ENCODE measurements at places on chromosomes 4 and X. TPM values are rescaled to one million over a fixed set of nuclear protein-coding genes. Genes with fewer than 3 reads are reported as not detected.

The GPC4 gene
- 1.3 TPM for total RNA-seq

The NLRP2B gene
- total RNA-seq: not detected

The FANCB gene
- 8.2 TPM for total RNA-seq

The TBX22 gene
- not detected for total RNA-seq

The SRPX2 gene
- total RNA-seq: 30.6 TPM

The FRMD7 gene
- not detected for total RNA-seq

The RASGEF1B gene
- 1.1 TPM for total RNA-seq

The ESX1 gene
- 10.8 TPM for total RNA-seq

The IL3RA gene
- total RNA-seq: not detected

The WDR17 gene
- total RNA-seq: 4.2 TPM

GRCh38 chrX:1450361-1451161 lies 2.1 kb downstream of the ASMTL start:
- no peak for DNase-seq

- DNase-seq: no peak
Observed at GRCh38 chr4:149050840-149051239, 608.6 kb upstream of the NR3C2 start.

DNA sequence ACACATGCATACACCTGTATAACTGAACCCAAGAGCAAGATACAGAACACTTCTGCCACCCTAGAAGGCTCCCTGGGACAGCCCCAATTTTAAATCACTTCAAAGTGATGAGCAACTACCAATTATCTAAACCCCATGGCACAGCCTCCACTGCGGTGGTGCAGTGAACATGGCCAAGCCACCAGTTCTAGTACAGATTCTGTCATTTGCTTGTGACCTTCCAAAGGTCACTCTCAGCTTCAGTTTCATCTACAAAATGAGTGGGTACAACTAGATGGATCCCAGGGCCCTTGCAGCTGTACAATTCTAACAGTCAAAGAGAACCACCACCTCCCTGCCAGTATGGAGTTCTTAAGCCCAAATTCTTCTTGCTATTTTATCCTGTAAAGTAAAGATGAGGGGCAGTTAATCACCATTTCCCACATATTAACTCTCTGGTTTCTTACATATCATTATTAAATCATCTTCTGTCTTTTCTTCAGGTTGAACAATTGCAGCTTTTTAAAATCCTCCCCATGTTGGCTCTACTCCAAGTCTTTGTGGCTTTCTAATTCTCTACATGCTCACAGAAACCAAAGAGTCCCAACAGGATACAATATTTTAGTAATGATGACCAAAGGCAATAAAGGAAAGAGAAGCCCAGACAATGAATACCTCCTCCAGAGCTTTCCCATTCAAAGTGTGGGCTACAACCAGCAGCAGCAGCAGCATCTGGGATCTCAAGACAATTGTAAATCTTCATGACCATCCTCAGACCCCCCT lies 39.0 kb upstream of the GPM6B start:
- no peak for DNase-seq

GRCh38 chrX:12994321-12994720 lies 19.4 kb downstream of the TMSB4X start:
- no peak for DNase-seq

DNA sequence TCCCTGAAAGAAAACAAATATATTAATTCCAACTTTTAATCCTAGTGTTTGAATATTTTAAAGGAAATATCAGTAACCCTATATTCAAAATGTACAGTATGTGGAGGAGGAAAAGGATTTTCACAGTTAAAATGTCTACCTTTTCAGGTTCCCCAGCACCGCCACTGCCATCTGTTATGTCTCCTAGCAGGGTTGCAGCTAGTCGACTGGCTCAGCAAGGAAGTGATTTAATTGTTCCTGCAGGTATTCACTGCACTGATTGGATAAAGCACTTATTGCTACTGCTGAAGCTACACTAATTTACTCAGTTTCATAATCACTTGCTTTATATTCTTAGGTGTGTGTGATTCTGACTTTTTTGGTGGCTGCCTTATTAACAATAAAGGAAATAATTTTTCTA lies 65.5 kb upstream of the FHDC1 start:
- DNase-seq: no peak

- DNase-seq: peak; percentile 12
Observed at GRCh38 chrX:10447564-10448214, 172.7 kb downstream of the MID1 start.

DNA sequence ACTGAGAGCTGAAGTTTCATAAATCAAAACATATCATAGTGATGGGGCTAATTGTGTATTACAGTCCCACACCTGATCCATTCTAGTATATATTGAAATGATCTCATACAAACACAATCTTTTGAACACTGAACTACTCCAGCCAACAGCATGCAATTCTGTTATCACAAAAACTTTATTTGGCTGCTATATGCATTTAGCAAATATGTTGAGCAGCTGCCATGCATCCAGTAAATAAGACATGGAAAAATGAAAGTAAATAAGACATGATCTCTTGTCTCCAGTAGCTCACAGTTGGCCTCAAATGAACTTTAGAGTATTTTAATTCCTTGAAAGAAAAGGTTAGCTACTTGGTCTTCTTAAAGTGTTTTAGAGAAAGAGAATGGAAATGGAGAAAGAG lies 2.1 kb downstream of the AMBN start:
- no peak for DNase-seq

DNA sequence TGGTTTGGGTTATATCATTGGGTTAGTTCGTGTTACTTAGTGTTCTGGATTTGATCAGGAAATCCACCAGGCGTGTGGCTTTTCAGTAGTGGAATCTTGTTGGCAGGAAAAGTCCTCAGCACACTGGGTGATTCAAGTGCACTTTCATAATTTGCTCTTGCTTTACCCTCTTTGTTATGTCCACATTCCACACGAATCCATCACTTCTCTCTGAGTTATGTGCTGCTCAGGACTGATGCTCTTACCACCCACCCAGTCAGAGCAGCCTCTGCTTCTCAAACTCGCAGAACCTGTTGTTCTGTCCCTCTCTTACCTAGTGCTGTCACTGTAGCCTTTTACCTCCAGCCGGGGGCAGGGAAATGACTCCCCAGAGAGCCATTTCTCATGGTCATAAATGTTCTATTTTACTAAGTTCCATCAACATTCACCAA lies 37.2 kb upstream of the SCRG1 start:
- no peak for DNase-seq

- no peak for DNase-seq
Observed at GRCh38 chrX:32896088-32896487, 315.3 kb downstream of the DMD start.

GRCh38 chrX:109310031-109310430 lies 171.9 kb downstream of the GUCY2F start:
- no peak for DNase-seq

GRCh38 chr4:67565284-67565683 lies 6.8 kb downstream of the STAP1 start:
- no peak for DNase-seq

- DNase-seq: no peak
Observed at GRCh38 chrX:37075892-37076595, 67.9 kb downstream of the FAM47C start.

GRCh38 chrX:19887911-19888879 lies 795 bp upstream of the SH3KBP1 start:
- peak; percentile 69 for DNase-seq

DNA sequence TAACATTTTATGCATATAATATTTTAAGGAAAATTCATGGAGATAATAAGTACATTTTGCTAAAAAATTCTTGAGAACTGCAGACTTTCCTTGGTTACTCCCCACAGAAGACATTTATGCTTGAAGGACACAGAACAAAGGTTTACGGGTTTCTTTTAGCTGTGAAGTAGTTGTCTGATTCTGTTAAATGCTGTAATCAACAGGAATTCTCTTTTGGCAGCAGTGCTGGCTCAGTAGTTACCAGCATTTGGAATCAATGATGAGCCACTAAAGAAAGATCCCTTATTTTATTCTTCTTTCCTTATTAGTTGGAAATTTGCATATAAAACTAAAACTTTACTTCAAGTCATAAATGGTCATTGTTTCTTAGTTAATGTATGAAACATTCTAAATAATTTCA lies 199.3 kb upstream of the FAT4 start:
- DNase-seq: no peak

GRCh38 chr4:145891958-145892357 lies 46.7 kb downstream of the ZNF827 start:
- DNase-seq: no peak

- DNase-seq: peak; percentile 63
Observed at GRCh38 chr4:15149839-15150592, 147.7 kb downstream of the CPEB2 start.

DNA sequence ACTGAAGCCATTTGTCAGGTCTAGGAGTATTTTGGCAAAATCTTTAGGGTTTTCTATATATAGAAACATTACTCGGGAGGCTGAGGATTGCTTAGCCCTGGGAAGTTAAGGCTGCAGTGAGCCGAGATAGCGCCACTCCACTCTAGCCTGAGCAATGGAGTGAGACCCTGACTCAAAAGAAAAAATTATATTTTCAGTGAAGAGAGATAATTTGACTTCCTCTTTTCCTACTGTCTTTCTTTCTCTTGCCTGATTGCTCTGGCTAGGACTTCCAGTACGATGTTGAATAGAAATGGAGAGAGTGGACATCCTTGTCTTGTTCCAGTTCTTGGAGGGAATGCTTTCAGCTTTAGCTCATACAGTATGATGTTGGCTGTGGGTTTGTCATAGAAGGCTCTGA lies 44.4 kb downstream of the UCHL1 start:
- no peak for DNase-seq

GRCh38 chrX:139267851-139268250 lies 262.7 kb upstream of the F9 start:
- DNase-seq: no peak

GRCh38 chrX:150238632-150239382 lies 124.3 kb upstream of the MAMLD1 start:
- DNase-seq: no peak

DNA sequence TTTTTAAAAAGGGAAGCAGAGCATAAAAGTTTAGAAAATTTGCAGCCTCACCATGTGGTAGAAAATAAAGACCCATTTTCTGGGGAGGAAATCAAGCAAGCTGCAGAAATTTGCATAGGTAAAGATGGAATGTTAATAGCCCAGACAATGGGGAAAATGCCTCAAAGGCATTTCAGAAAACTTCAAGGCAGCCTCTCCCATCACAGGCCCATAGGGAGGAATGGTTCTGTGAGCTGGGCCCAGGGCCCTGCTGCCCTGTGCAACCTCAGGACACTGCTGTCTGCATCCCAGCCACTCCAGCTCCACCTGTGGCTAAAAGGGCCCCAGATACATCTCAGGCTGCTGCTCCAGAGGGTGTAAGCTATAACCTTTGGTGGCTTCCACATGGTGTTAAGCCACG lies 137.9 kb downstream of the INPP4B start:
- no peak for DNase-seq
